Suprapubic skin (tissue), 4 donors: ENCODE measurements at places on chromosomes 4 and X.

GRCh38 chr4:26085551-26085950 lies 171.5 kb downstream of the SMIM20 start:
- no peak for DNase-seq

- no peak for DNase-seq
Measured at GRCh38 chr4:40016007-40016406, 38.3 kb upstream of the PDS5A start.

- DNase-seq = no peak
Measured at GRCh38 chr4:186619088-186619487, 63.7 kb upstream of the MTNR1A start.

GRCh38 chr4:146450524-146450923 lies 71.2 kb downstream of the SLC10A7 start:
- DNase-seq = no peak
